ENCODE measurements at places on chromosomes 13 and 19. TPM values are rescaled to one million over a fixed set of nuclear protein-coding genes. Genes with fewer than 3 reads are reported as not detected.

DNA sequence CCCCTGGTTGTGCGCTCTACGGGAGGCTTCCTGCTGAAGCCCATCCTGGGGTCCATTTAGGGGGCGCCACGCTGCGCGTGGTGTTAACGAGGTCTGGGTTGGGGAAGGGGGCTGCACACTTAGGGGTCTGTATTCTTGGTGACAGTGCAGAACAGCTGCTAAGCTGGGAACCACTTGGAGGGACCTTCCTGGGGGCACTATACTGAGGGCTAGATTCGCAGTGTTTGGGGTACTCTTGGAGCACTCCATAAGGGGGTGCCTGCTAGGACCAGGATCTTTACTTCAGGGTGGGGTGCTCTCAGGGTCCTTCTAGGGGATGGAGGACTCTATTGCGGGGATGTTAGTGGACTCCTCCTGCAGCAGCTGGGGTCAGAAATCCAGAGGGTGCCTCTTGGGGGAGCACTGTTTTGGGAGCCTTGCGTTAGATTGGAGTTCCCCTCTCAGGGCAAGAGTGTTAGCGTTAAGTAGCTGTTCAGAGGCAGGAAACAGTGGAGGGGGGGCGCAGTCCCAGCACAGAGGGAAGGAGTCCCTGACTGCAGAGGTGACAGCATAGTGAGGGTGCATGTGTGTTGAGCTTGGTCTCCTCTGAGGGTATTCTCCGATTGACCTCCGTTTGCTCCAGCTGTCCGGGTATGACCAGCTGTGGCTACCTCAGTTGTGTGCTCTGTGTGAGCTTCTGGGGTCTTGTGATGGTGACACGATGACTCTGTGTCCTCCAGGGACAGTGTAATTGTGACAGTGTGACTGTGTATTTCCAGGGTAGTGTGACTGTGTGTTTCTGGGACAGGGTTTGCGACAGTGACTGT lies 1.1 kb downstream of the PDE4A start:
- DNase-seq: no peak

- no peak for DNase-seq
Observed at GRCh38 chr13:47459512-47459911, 541.6 kb downstream of the SUCLA2 start.

- DNase-seq: no peak
Observed at GRCh38 chr19:58328999-58329398, 2.2 kb downstream of the ZSCAN22 start.

- no peak for DNase-seq
Observed at GRCh38 chr13:61413572-61414535, 1.8 kb downstream of the PCDH20 start.

The TICAM1 gene
- polyA plus RNA-seq: 1.0 TPM
